ENCODE measurements at places on chromosomes 3 and 15. TPM values are rescaled to one million over a fixed set of nuclear protein-coding genes. Genes with fewer than 3 reads are reported as not detected.

DNA sequence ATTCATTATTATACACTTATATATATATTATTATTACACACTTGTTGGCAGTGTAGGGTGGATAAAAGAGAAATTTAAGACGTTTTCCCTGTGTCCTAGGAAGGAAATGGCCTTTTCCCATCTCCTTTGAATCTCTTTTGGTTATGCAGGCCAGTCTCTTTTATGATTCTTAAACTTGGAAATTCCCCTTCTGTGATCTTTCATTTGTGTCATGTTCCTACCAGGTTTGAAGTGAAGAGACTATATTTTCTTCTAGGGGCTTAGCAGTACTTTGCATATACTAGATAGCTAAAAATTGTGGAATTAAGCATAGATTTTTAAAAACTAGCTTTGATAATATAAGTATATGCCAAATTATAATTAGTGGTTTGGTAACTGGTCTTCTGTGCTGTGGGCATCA is 58.5 kb downstream of the BBX start:
- H3K4me1 ChIP-seq = peaks cover 11% of the 10 kb centered on the region
- H3K36me3 ChIP-seq = no peaks in the 10 kb centered on the region
- H3K4me3 ChIP-seq = no peak overlapping the region
- no peak for DNase-seq
- H3K27ac ChIP-seq = no peak overlapping the region

The ADAMTS7 gene
- 127 TPM for total RNA-seq

The HRG gene
- not detected for total RNA-seq

The SYNPR gene
- total RNA-seq = 13.3 TPM

DNA sequence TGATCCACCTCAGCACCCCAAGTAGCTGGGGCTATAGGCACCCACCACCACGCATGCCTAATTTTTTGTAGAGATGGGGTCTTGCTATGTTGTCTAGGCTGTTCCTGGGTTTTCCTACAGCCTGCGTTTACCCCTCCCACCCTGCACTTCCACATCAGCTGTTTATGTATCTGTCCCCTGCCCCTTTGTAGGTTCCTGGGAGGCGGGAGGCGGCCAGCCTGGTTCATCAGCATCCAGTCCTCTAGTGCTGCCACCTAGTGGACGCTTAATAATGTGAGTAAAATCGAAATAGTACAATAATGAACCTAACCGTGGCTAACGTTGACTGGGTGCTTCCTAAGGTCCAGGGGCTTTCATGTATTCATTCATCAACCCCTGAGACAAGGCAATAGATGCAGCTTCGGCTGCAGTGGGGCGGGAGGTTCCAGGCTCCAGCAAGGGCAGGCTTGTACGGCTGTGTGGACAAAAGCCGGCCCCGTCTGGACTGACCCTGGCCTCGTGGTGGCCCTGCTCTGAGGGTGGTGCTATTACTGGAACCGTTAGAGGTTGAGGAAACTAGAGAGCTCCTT is 1.2 kb upstream of the LCTL start:
- H3K4me1 ChIP-seq = peaks cover 14% of the 10 kb centered on the region
- no peaks in the 10 kb centered on the region for H3K36me3 ChIP-seq
- no peaks in the 10 kb centered on the region for H3K27me3 ChIP-seq
- H3K4me3 ChIP-seq = no peak overlapping the region

- DNase-seq = no peak
- H3K27me3 ChIP-seq = no peaks in the 10 kb centered on the region
- no peak overlapping the region for H3K4me3 ChIP-seq
- no peak overlapping the region for H3K27ac ChIP-seq
- no peaks in the 10 kb centered on the region for H3K36me3 ChIP-seq
- peaks cover 15% of the 10 kb centered on the region for H3K4me1 ChIP-seq
These were observed 950.1 kb downstream of the FHIT start for GRCh38 chr3:60301142-60301541.

GRCh38 chr3:194871864-194872668 is 186.4 kb downstream of the FAM43A start:
- peaks cover 31% of the 10 kb centered on the region for H3K4me1 ChIP-seq
- H3K36me3 ChIP-seq = no peaks in the 10 kb centered on the region
- peak overlapping the region; percentile 7 for H3K4me3 ChIP-seq
- H3K27me3 ChIP-seq = peaks cover 27% of the 10 kb centered on the region
- DNase-seq = no peak

The CELSR3 gene
- 15.2 TPM for total RNA-seq

DNA sequence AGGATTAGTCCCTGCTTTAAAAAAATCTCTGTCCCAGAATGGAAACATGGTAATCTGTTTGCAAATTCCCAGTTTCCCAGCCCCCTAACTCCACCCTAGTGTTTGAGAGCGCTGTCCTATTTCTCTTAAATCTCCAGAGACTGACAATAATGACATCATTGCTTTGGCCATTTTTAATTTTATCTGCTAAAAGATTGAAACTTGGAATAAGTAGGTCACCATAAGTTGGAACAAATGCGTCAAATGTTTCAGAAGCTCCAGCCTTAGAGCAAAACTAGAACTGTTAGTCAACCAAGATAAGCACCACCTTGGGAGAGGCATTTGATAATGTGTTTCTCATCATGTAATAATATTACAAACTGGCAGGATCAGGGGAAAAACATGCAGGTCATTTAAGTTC is 25.7 kb upstream of the MB21D2 start:
- peaks cover 11% of the 10 kb centered on the region for H3K27me3 ChIP-seq
- H3K36me3 ChIP-seq = no peaks in the 10 kb centered on the region
- no peak overlapping the region for H3K4me3 ChIP-seq
- H3K27ac ChIP-seq = no peak overlapping the region
- peaks cover 1% of the 10 kb centered on the region for H3K4me1 ChIP-seq
- no peak for DNase-seq

- H3K27me3 ChIP-seq = peaks cover 15% of the 10 kb centered on the region
- no peak overlapping the region for H3K4me3 ChIP-seq
- H3K27ac ChIP-seq = no peak overlapping the region
- H3K36me3 ChIP-seq = no peaks in the 10 kb centered on the region
- H3K4me1 ChIP-seq = peaks cover 2% of the 10 kb centered on the region
These were observed 53.1 kb downstream of the FAM81A start for GRCh38 chr15:59491062-59491461.

- H3K27me3 ChIP-seq = no peaks in the 10 kb centered on the region
- no peaks in the 10 kb centered on the region for H3K36me3 ChIP-seq
- no peak overlapping the region for H3K27ac ChIP-seq
- no peak for DNase-seq
- H3K4me1 ChIP-seq = no peaks in the 10 kb centered on the region
These were observed 107.7 kb upstream of the NEO1 start for GRCh38 chr15:72944565-72944964.

The NAALADL2 gene
- total RNA-seq = 10.4 TPM

The UBAP1L gene
- total RNA-seq = 5.8 TPM

- no peak for DNase-seq
- H3K4me3 ChIP-seq = no peak overlapping the region
- H3K27me3 ChIP-seq = peaks cover 7% of the 10 kb centered on the region
- no peak overlapping the region for H3K27ac ChIP-seq
- peaks cover 3% of the 10 kb centered on the region for H3K4me1 ChIP-seq
- H3K36me3 ChIP-seq = no peaks in the 10 kb centered on the region
These were observed 261.7 kb downstream of the SLC9A9 start for GRCh38 chr3:143586576-143586975.

DNA sequence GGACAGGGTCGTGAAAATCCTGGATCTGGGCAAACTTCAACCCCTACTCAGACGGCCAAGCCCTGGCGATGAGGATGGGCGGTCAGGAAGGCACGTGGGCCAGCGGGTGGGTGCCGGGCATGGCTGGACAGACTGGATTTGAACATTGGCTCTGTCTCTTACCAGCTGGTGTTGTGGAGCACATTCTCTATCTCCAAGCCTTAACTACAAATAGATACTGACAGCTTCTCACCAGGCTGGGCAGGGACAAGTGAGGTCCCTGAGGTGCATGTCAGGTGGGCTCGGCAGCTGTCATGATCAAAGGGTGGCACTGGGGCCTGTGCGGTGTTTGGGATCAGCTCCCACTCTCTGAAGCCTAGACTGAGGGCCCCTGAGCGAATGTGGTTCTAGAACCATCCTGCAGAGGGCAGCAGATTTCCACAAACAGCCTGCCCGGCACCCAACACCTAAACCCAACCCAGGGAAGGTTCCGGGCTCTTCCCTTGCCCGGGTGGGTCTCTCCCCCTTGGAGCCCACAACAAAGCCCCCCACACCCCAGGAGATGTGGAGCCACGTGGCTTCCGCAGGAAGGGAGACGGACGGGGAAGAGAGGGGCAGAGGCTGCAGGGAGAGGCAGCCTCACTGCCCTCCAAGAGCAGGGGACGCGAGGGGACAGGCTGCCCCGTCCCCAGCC is 58.4 kb downstream of the RGMA start:
- H3K27me3 ChIP-seq = peaks cover 17% of the 10 kb centered on the region
- peak; percentile 60 for DNase-seq
- H3K36me3 ChIP-seq = no peaks in the 10 kb centered on the region
- H3K27ac ChIP-seq = peak overlapping the region; percentile 84

The ADAMTS9 gene
- total RNA-seq = 53.8 TPM

Data from progenitor cell of endocrine pancreas (in vitro differentiated cells).